Cardiac fibroblast (primary cell): ENCODE measurements at places on chromosomes 4 and X.
A peak's percentile ranks its signal among the peaks of the same experiment; 100 is the strongest.

- no peak for DNase-seq
Measured at GRCh38 chrX:27463187-27463586, at the start of gene PPP4R3C. Gene PPP4R3C, minus strand, starts transcription at chrX:27463341. Its CDS starts 45 bp downstream, at chrX:27463296.

DNA sequence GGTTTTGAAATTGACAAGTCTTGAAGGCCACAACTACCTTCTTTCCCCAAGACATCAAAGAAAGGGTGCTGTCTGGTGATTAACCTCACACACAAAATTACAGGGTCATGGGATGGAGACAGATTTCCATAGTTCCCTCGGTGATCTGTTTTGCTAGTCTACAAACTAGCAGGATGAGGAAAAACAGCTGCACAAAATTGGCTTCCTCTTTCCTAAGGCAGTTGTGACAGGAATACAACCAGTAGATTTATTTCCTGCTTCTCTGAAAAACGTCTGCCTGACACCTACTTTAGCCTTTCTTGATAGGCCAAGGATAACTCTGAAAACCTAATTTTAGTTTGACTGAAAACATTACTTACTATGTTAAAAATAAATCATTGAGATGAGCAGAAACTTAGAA is 39.6 kb downstream of the DKK2 start:
- no peak for DNase-seq

GRCh38 chr4:4182835-4183568 is 43.7 kb downstream of the OTOP1 start:
- DNase-seq = peak; percentile 31

GRCh38 chr4:132614682-132615081 is 534.4 kb upstream of the PCDH10 start:
- DNase-seq = peak; percentile 10

- DNase-seq = no peak
Measured at GRCh38 chr4:40232610-40233009, 35.8 kb downstream of the RHOH start.

- no peak for DNase-seq
Measured at GRCh38 chrX:131277543-131278136, 11.5 kb downstream of the IGSF1 start.
